ENCODE measurements at places on chromosomes 4 and X. TPM values are rescaled to one million over a fixed set of nuclear protein-coding genes. Genes with fewer than 3 reads are reported as not detected.

Gene UCP1
- not detected for total RNA-seq

Gene PDLIM5
- total RNA-seq = 142 TPM

- DNase-seq = no peak
Observed at GRCh38 chr4:107552306-107552705, 167.7 kb downstream of the PAPSS1 start.

DNA sequence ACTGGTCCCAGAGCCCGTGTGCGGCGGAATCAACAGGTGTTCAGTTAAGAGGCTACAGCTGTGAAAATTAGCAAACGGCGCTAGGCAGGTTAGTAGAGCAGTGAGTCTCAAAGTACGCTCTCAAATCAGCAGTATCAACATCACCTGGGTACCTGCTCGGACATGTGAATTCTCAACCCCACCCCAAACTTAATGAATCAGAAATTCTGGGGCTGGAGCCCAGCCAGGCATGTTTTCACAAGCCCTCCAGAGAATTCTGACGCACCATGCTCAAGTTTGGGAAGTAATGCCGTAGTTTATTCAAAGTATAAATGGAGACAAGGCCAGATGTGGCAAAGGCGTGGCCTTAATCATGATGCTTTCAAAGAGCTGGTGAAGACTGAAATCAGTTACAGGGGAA, 58.2 kb upstream of the PTCHD1 start:
- DNase-seq = no peak

- DNase-seq = no peak
Observed at GRCh38 chrX:77160301-77160700, 286.9 kb upstream of the FGF16 start.

DNA sequence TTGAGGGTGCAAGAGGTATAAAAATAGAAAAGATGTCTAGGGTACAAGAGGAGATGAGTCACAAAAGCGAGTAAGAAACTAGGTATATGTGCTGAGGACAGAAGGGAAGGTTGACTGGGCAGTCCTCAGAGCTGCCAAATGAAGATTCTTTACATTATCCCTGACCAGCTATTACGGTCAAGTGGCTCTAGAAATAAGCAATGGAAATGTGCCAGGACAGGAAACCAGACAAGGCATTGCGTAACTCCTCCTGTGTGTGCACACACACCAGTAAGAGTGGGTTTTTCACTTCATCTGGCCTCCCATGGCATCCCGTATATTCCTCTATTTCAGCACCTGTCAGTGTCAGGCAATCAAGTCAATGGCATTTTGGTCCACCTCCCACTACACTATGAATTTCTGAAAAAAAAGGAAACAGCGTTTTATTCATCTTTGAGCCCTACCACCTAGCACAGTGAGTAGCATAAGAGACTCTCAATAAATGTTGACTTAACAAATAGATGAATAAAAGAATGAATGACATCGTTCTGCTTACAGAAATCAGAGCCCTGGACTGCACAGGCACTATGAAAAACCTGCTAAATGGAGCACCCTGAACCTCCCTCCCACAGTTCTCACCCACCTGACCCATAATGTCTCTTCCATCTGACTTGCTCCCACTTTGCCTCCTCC, 62.6 kb upstream of the KLF3 start:
- no peak for DNase-seq

DNA sequence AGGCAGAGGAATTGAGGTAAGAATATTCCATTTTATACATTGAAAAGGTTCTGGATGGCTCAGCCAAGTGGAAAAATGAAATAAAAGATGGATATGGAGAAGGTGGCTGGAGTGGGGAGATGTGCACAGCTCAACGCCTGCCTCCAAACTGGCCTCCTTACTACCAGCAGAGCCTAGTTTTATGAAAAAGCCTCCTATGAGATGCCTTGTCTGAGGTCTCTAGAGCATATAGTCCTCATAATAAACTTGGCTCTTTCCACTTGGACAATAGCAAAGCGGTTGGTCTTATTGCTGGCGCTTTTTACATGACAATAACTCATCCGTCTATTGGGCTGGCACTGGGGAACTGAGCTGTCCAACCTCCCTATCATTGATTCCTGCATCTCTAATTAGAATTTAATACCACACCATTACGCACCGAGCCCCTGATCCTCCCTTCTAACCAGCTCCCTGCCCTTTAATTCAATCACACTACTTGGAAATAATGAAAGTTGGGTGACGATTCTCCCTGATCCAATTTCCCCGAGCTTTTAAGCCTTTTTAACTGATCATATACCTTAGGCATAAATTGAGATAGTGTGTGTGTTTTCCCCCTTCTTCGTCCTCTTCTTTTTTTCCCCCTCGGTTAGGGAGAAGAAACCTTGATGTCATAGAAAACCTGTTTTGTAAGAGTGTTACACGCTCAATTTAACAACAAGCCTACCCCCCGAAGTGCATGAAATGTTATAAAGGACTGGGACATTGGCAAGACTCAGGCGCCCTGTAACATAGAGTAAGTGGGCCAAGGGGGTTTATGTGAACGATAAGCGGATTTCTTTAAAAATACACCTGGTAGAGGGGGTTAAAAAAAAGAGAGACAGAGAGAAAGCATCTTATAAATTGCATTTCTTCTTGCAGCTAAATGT, at the start of gene PHOX2B:
Gene PHOX2B, minus strand, starts transcription at position 155 of the 905 bp plus-strand sequence. Its CDS starts 115 bp downstream, at position 40.
- peak; percentile 21 for DNase-seq

DNA sequence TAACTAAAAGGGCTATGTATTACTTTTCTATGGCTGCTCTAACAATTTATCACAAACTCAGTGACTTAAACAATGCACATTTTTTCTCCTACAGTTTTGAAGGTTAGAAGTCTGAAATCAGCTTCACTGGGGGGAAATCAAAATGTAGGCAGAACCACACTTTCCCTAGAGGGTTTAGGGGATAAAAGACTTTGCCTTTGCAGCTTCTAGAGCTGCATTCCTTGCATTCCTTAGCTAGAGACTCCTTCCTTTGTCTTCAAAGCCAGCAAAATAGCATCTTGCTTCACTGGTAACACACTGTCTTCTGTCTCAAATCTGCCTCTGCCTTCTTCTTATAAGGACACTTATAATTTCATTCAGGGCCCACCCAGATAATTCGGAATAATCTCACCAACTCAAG, 152.4 kb upstream of the SPIN4 start:
- DNase-seq = no peak

- no peak for DNase-seq
Observed at GRCh38 chr4:160020804-160021203, 917.9 kb downstream of the RAPGEF2 start.

DNA sequence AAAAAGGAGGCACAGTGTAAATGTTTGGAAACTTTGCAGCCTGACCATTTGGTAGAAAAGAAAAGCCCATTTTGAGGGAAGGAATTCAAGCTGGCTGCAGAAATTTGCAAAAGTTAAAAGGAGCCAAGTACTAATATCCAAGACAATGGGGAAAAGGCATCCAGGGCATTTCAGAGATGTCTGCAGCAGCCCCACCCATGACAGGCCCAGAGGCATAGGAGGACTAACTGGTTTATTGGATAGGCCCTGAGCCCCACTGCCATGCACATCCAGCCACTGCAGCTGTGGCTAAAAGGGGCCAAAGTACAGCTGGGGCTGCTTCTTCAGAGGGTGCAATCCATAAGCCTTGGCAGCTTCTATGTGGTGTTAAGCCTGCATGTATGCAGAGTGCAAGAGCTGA, 104.9 kb downstream of the HS3ST1 start:
- DNase-seq = peak; percentile 78

GRCh38 chrX:11867610-11868345, 109.7 kb downstream of the MSL3 start:
- no peak for DNase-seq
